ENCODE measurements at places on chromosomes 3 and 15.

GRCh38 chr3:72818092-72818773 lies 30.0 kb downstream of the SHQ1 start:
- DNase-seq: peak; percentile 43

- no peak for DNase-seq
These were observed 225.6 kb upstream of the CRBN start for GRCh38 chr3:3405131-3405530.

DNA sequence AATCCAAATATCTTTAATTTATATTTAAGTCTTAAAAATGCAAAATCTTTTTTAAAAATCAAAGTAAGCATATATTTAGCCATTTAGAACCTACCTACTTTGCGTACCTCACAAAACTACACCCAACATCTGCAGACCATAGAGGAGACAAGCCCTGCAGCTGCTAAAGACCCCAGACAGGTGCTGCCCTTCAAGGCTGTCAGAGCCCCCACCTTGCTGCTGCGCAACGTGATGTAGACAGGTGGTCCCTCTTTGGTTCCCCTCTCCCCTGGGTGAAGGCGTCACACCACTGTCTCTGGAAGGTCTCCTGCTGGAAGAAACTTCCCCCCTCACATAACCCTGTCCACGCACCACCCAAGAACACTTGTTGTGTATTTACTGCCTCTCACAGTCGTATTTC lies 204.5 kb downstream of the ARRDC4 start:
- DNase-seq: no peak

- DNase-seq: peak; percentile 24
These were observed 30.8 kb downstream of the HDC start for GRCh38 chr15:50234764-50235163.

GRCh38 chr3:13474776-13475303 lies 5.3 kb upstream of the HDAC11 start:
- DNase-seq: no peak

GRCh38 chr15:74809956-74810355 lies 2.7 kb upstream of the LMAN1L start:
- DNase-seq: no peak

DNA sequence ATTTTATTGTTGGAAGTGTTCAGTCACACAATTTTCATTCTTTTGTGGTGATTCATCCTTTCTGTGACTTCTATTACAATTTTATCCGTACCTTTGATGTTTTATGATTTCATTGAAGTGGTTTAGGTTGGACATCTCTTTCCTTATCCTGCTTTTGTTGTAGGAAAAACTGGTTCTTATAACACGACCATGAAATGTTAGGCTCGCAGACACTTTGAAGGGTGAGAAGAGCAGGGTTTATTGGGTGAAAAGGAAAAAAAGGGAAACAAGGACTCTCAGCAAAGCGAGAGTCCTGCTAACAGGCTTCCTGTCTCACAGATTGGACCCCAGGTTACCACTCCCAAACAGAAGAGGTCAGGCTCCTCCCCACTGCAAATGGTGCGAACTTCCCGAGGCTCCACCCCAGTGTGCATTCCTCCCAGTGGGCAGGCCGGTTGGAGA lies 257.4 kb downstream of the STXBP5L start:
- DNase-seq: no peak

- DNase-seq: no peak
These were observed 30.9 kb downstream of the C3orf18 start for GRCh38 chr3:50536471-50537180.

- DNase-seq: peak; percentile 47
These were observed 494.5 kb upstream of the PDZRN3 start for GRCh38 chr3:74119221-74119620.

DNA sequence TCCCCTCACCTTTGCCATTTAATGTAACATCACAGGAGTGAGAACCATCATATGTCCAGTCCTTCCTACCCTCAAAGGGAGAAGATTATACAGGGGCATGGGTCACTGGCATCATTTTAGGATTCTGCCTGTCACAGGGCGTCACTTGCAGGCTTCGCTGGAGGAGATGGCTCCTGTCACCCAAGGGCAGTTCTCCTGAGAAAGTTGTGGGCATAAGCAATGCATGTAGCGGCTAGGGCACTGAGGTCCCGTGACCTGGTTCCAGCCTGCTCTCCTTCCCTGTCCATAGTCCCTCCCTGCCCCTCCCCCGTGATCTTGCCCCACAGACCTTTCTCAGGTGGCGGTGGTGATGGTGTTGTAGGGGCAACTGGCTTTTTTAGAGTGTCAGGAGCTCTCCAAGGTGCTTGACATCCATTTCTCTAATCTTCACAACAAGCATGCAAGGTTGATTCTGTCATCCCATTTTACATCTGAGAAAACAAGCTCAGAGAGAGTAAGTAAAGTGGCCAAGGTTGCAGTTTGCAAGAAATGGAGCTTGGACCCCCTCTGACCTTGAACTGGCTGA lies 241.5 kb upstream of the CTDSPL start:
- no peak for DNase-seq

- DNase-seq: peak; percentile 45
These were observed 112.7 kb downstream of the CHSY1 start for GRCh38 chr15:101138913-101139880.

DNA sequence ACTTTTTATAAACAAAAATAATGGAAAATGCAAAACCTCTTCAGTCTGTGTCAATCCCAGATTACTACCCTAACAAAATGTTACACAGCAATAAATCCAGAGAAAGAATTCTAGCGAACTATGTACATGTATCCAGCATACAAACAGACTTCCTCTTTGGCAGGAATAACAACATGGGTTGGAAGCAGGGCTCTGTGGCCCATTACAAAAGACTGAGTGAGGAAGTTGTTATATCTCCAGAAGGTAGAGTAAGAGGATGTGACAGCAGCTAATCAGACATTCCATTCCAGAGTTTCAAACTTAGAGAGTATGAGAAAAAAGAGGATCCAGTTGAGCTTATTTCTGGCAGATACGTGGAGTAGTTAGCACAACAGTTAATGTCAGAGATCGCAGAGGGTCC lies 294.0 kb upstream of the PLSCR5 start:
- DNase-seq: no peak

- DNase-seq: peak; percentile 46
These were observed 52.8 kb downstream of the RGMA start for GRCh38 chr15:93035953-93036810.
